ENCODE measurements at places on chromosomes 12 and 14. TPM values are rescaled to one million over a fixed set of nuclear protein-coding genes. Genes with fewer than 3 reads are reported as not detected.

- peak; percentile 60 for DNase-seq
- H3K4me1 ChIP-seq: peaks cover 5% of the 10 kb centered on the region
- H3K27me3 ChIP-seq: no peaks in the 10 kb centered on the region
- H3K27ac ChIP-seq: no peak overlapping the region
- H3K4me3 ChIP-seq: no peak overlapping the region
Observed at GRCh38 chr12:127941332-127941731, 325.6 kb upstream of the TMEM132C start.

GRCh38 chr12:14193639-14194038 is 171.8 kb upstream of the ATF7IP start:
- no peaks in the 10 kb centered on the region for H3K36me3 ChIP-seq
- no peak for DNase-seq
- H3K4me1 ChIP-seq: no peaks in the 10 kb centered on the region
- H3K27me3 ChIP-seq: no peaks in the 10 kb centered on the region

GRCh38 chr12:26162905-26163304 is 32.5 kb upstream of the SSPN start:
- no peaks in the 10 kb centered on the region for H3K36me3 ChIP-seq
- no peaks in the 10 kb centered on the region for H3K4me1 ChIP-seq
- no peak for DNase-seq
- H3K4me3 ChIP-seq: no peak overlapping the region
- H3K27ac ChIP-seq: no peak overlapping the region
- H3K27me3 ChIP-seq: no peaks in the 10 kb centered on the region

GRCh38 chr14:64732536-64733120 is 28.4 kb downstream of the PLEKHG3 start:
- no peak for DNase-seq
- H3K27me3 ChIP-seq: no peaks in the 10 kb centered on the region
- peaks cover 21% of the 10 kb centered on the region for H3K36me3 ChIP-seq
- H3K27ac ChIP-seq: no peak overlapping the region

DNA sequence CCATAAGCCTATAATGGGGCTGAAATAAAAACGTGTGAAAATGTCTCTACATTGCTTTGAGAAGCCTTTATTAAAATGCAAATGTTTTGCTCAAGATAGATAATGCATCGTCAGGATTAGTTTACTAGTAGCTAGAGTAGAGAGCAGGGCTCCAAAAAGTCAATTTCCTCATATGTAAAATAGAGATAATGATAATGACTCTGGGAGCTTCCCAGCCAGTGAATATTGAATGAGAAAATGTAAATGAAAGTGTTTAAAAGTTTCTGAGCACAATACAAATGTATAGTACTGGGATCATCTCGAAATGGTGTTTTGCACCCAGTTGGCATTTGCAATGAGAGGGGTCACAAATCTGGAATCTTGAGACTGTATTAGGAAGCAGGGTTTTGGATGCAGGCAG is 135.3 kb downstream of the OTOGL start:
- no peaks in the 10 kb centered on the region for H3K4me1 ChIP-seq
- peak; percentile 18 for DNase-seq
- H3K27me3 ChIP-seq: no peaks in the 10 kb centered on the region
- H3K36me3 ChIP-seq: no peaks in the 10 kb centered on the region

GRCh38 chr14:75848167-75848913 is 133.5 kb downstream of the TGFB3 start:
- H3K4me3 ChIP-seq: no peak overlapping the region
- no peaks in the 10 kb centered on the region for H3K36me3 ChIP-seq
- H3K27me3 ChIP-seq: no peaks in the 10 kb centered on the region
- DNase-seq: no peak

DNA sequence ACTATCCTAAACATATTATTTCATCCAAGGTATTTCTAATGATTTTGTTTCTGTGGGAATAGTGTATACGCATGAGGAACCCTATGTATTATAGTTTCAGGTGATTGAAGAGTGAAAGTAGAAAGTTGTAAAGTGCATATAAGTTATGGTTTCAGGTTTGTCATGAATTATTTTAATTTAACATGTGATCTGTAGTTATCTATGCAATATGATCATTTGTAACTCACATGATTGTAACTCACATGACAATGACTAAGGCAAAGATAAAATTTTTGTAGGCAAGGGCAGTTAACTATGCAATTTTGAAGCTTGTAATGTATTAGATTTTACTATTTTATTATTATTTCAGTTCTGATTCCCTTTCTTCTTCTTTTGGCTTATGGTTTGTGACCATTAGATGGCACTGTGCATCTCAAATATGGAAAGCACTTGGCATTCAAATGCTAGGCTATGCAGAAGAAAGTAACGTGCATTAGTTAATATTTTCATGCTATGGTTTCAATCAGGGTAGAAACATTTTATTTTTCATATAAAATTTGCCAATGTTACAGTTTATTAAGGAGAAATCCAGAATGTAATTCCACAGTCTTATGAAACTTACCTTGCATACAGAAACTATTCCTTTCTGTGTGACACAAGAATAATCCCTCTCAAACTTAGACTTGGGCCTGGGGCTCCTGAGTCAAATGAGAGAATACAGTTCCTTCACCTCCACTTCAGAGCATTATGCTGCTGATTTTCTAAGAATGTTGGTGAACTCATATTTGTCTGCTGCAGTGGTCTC is 15.8 kb upstream of the TMEM30B start:
- peaks cover 20% of the 10 kb centered on the region for H3K27me3 ChIP-seq
- DNase-seq: peak; percentile 11
- no peaks in the 10 kb centered on the region for H3K36me3 ChIP-seq

GRCh38 chr12:94434171-94434570 is 25.5 kb downstream of the CEP83 start:
- H3K27me3 ChIP-seq: no peaks in the 10 kb centered on the region
- no peak for DNase-seq
- no peaks in the 10 kb centered on the region for H3K4me1 ChIP-seq
- H3K4me3 ChIP-seq: no peak overlapping the region
- H3K36me3 ChIP-seq: no peaks in the 10 kb centered on the region
- H3K27ac ChIP-seq: no peak overlapping the region

GRCh38 chr14:61186341-61187195 is 94.6 kb downstream of the TMEM30B start:
- H3K4me1 ChIP-seq: peaks cover 37% of the 10 kb centered on the region
- DNase-seq: peak; percentile 16
- no peak overlapping the region for H3K4me3 ChIP-seq
- H3K27me3 ChIP-seq: no peaks in the 10 kb centered on the region
- no peak overlapping the region for H3K27ac ChIP-seq
- no peaks in the 10 kb centered on the region for H3K36me3 ChIP-seq

Gene BCL7A
- total RNA-seq: 9.6 TPM

Gene TAS2R10
- total RNA-seq: 0.29 TPM

Gene SLC11A2
- total RNA-seq: 35.5 TPM
